Central memory CD8-positive, alpha-beta T cell (primary cell): ENCODE measurements at places on chromosomes 5 and 9.

DNA sequence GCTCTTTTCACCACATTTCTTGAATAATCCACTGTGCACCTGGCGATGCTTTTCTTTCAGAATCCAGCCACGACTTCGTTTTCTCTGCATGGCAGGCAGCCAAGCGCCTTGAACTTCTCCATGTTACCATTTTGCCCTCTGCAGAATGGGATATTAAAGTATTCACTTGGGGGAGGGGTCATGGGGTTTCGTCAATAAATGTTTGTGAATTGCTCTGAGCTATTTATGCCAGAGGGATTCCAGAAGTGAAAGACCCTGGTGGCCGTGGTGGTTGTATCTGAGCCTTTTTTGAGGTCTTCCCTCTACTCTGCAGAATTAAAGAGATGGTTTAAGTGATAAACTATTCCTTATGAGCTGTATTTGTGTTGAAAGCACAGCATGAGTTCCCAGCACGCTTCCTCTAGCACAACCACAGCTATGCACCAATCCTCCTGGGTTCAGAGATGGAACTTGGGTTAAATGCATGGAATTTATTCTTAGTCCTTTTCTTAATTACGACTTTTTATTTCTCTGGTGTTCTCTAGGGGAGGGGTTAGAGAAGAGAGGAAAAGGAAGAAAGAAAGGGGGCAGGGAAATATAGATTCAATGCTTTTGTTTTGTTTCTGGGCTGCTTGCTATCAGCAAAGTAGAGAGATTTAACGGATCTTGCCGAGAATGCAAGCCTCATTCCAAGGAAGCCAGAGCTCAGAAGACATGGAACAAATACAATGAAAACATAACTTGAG, 478.2 kb upstream of the TNC start:
- DNase-seq: no peak
- no peak overlapping the region for H3K4me3 ChIP-seq
- H3K27me3 ChIP-seq: peaks cover 55% of the 10 kb centered on the region
- no peaks in the 10 kb centered on the region for H3K36me3 ChIP-seq

GRCh38 chr5:192970-193831, 1.9 kb downstream of the LRRC14B start:
- H3K36me3 ChIP-seq: no peaks in the 10 kb centered on the region
- H3K27ac ChIP-seq: no peak overlapping the region
- peaks cover 12% of the 10 kb centered on the region for H3K4me1 ChIP-seq
- peaks cover 31% of the 10 kb centered on the region for H3K27me3 ChIP-seq
- H3K4me3 ChIP-seq: no peak overlapping the region

DNA sequence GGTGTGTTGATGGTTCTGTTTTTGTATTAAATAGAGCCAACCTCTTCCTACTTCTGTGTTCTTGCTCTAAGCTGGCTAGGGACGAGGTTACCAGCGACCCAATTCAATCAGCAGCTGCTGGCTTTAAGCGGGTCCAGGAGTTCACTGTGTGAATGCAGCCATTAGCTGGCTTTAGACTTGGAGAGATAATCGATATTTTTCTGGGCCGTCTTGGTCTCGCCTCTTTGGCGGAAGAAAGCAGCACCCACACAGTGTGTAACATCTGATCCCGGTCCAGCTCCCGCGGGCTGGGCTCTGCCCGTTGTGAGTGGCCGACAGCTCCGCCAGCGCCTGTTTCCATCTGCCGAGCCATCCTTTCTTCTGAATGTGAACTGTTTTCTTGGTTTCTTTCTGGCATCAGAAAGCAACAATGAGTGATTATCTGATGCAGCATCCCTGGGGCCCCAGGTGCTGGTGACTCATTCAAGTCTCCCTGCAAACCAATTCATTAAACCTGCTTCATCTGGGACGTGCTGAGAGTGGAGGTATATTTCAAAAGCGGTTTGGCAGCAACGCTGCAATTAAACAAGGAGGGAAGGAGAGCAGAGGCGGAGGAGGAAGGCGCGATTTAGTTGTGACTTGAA, 90.8 kb upstream of the IRX4 start:
- peaks cover 40% of the 10 kb centered on the region for H3K27me3 ChIP-seq
- DNase-seq: no peak
- H3K4me3 ChIP-seq: no peak overlapping the region
- no peaks in the 10 kb centered on the region for H3K4me1 ChIP-seq

GRCh38 chr9:82791692-82792091, 271.2 kb downstream of the RASEF start:
- H3K27me3 ChIP-seq: no peaks in the 10 kb centered on the region
- H3K36me3 ChIP-seq: no peaks in the 10 kb centered on the region
- no peak overlapping the region for H3K27ac ChIP-seq

- H3K36me3 ChIP-seq: no peaks in the 10 kb centered on the region
- no peak for DNase-seq
- no peaks in the 10 kb centered on the region for H3K4me1 ChIP-seq
- no peak overlapping the region for H3K4me3 ChIP-seq
These were observed 283.1 kb downstream of the ADAMTS6 start for GRCh38 chr5:65198456-65199120.
